CD14-positive monocyte (primary cell): ENCODE measurements at places on chromosomes 11 and 22.

- no peak for DNase-seq
Measured at GRCh38 chr22:37232140-37232998, 11.7 kb downstream of the RAC2 start.

GRCh38 chr11:86743223-86744118 is 56.9 kb upstream of the PRSS23 start:
- DNase-seq = peak; percentile 40

DNA sequence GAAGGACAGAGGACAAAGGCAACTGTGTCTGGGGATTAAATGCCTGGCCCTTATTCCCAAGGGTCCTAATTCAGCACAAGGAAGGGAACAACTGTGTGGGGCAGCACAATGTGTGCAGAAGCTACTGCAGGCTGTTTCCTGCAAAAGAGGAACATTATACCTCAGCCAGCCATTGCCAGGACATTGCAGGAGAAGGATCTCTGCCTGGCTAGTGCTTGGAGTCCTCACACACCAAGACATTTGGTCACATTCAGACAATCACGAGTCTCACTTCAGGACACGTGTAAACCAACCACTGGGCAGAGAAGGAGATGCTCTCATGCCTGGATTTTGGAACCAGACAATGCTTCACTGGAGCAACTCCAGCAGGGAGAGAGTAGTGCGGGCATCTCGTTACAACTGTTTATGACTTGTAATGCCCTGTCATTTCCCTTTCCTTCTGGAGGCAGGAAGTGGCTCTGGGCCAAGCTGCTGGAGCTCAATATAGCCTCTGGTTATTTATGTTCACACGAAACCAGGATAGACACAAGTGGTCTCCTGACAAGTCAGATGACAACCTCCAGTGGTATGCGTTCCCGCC is 23.9 kb upstream of the ZC3H12C start:
- peak; percentile 87 for DNase-seq

- DNase-seq = no peak
Measured at GRCh38 chr11:132073787-132074186, 703.4 kb downstream of the NTM start.

GRCh38 chr22:28882545-28882877 is 861 bp upstream of the ZNRF3 start:
- no peak for DNase-seq

DNA sequence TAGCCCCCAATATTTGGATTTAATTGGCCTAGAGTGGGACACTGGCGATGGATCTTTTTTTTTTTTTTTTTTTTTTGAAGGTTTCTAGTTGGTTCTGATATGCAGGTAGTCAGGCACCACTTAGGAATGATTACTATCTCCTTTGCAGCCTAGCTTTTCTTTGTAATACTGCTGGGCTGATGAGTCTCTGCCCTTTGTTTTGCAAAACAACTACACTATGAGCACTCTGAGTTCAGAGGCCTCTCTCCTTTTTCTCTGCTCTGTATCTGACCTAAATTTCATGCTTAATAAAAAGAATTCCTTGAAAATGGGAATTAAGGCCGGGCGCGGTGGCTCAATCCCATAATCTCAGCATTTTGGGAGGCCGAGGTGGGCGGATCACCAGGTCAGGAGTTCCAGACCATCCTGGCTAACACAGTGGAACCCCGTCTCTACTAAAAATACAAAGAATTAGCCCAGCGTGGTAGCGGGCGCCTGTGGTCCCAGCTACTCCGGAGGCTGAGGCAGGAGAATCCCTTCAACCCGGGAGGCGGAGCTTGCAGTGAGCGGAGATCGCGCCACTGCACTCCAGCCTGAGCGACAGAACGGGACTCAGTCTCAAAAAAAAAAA is 1312.3 kb downstream of the FAM181B start:
- DNase-seq = no peak

DNA sequence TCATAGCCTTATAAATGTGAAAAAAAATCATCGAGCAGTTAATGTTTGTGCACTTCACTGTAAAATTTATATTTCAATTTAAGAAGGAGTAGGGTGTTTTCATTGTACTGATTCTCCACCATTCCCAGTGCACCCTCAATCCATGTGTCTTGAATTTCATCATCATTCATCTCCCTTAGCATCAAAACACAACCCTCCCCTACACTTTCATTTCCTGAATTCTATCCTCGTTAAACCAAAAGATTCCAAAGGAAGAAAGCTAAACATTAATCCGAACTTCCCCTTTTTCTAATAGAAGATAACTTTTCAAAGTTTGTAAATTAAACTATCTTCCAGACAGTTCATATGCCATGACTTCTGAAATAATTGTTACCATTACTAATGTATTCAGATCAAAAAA is 34.1 kb upstream of the OR8B8 start:
- DNase-seq = no peak
